ENCODE measurements at places on chromosomes 1 and 21. TPM values are rescaled to one million over a fixed set of nuclear protein-coding genes. Genes with fewer than 3 reads are reported as not detected.
A peak's percentile ranks its signal among the peaks of the same experiment; 100 is the strongest.

GRCh38 chr1:59076612-59077011 is 220.3 kb upstream of the FGGY start:
- no peak for DNase-seq

- no peak for DNase-seq
Observed at GRCh38 chr1:232542633-232543593, 87.0 kb downstream of the SIPA1L2 start.

DNA sequence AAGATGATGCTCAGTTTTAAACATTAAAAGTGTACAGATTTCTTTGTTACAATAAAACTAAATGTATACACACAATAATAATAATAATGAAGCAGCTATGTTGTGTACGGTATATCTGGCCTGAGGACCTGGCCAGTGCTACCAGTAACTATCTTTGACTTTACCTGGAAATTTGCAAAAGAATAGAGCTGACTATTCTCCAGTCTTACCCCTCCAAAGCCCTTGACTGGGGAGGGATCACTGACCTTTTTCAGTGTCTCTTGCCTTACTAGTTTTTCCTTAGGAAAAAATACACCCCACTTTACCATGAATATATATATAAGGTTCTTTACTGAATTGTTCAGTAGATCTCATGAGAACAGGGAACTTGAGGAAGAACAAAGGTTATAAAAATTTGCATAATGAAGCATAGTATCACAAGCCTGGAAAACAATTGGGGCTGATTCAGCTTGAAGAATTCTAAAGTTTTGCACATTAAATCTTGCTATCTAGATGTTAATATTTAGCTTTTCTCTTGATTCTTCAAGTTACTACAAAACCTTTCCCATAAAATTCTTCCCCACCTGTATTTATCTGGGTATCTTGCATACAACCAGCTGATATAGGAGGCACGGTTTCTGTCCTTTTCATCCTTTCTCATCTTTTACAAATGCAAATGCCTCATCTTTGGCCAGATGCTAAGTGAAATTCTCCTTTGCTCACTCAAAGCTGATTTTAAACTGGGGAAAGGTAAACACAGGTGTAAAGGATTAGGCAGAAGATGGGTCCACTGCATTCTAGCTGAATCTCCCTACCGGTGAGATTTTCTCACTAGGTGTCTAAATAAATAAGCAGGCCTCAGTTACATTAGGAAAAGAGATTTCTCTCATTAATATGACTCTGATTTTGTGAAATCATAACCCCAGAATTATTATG is 25.0 kb upstream of the SLAMF1 start:
- DNase-seq, result no peak

DNA sequence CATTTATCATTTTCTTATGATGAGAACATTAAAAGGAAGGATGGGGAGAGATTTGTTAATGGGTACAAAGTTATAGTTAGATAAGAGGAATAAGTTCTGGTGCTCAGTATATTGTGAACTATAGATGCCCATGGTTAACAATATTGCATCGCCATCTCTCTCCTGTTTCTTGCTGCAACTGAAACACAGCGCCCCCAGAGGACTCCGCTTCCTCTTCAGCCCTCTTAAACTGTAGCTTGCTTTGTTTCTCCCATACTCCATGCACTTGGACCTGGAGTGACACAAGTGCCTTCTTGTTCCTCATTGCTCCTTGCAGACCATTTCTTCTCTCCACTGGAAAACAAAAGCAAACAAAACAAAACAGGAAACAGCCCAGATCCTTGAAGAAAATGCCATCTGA is 70.1 kb upstream of the NTPCR start:
- no peak for DNase-seq

- peak; percentile 35 for DNase-seq
Observed at GRCh38 chr1:212186427-212187207, 98.6 kb upstream of the PPP2R5A start.

- DNase-seq, result no peak
Observed at GRCh38 chr1:18324246-18324645, 156.5 kb upstream of the KLHDC7A start.

INKA2 gene
- total RNA-seq, result 4.3 TPM

KANK4 gene
- not detected for total RNA-seq

All from activated CD8-positive, alpha-beta T cell treated with anti-CD3 and anti-CD28 coated beads, Interleukin-2, amount 10 ng/mL, durations not matched to agents 7 days and 5 days (primary cell).